ENCODE measurements at places on chromosomes 5 and 9.
A peak's percentile ranks its signal among the peaks of the same experiment; 100 is the strongest.

DNA sequence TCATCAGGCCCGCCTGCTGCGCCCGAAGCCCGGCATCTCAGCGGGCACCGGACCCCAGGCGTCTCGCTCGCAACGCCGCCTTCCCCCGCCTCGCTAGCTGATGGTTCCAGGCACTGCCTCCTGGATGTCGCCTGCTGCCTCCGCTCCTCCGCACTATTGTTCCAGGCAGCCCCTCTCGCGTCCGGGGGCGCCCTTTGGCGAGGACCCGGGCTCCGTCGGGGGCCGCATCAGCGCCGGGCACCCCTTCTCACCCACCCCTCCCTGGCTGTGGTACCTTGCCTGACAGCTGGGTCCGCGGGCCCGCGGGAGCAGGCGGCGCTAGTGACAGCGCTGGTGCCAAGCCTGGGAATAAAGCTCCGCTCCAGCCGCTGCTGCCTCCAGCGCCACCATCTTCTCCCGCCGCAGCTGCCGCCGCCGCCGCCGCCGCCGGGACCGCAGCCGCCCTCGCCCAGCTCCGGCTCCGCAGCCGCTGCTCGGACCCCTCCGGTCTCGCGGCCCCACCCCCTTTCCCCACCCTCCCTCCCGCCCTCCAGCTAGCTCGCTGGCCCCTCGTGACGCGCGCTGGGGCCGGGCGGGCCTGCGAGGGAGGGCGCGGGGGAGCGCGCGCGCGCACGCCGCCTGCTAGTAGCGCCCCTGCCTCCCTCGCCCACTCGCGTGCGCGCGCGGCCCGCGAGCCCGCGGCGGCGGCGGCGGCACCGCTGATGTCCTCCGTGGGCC lies at the start of gene APBA1:
APBA1 (minus strand) TSS at position 493 of the 717 bp plus-strand sequence.
- peak; percentile 53 for DNase-seq

DNA sequence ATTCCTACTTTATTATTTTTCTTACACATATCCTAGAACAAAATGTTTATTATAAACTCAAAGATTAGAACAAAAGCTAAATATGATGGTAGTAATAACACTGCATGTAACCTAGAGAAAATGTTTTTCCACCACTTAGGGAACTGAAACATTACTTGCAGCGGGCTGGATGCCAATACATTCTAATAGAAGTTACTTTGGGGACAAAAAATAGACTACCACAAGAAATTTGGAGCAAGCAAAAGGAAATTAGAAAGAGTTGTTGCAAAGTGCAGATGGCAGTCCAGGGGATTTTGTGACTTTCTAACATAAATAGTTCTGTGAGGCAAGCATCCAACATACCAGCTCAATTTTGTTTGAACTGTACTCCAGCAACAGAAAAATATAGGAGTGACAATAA lies 255.3 kb upstream of the GRIN3A start:
- DNase-seq = no peak

DNA sequence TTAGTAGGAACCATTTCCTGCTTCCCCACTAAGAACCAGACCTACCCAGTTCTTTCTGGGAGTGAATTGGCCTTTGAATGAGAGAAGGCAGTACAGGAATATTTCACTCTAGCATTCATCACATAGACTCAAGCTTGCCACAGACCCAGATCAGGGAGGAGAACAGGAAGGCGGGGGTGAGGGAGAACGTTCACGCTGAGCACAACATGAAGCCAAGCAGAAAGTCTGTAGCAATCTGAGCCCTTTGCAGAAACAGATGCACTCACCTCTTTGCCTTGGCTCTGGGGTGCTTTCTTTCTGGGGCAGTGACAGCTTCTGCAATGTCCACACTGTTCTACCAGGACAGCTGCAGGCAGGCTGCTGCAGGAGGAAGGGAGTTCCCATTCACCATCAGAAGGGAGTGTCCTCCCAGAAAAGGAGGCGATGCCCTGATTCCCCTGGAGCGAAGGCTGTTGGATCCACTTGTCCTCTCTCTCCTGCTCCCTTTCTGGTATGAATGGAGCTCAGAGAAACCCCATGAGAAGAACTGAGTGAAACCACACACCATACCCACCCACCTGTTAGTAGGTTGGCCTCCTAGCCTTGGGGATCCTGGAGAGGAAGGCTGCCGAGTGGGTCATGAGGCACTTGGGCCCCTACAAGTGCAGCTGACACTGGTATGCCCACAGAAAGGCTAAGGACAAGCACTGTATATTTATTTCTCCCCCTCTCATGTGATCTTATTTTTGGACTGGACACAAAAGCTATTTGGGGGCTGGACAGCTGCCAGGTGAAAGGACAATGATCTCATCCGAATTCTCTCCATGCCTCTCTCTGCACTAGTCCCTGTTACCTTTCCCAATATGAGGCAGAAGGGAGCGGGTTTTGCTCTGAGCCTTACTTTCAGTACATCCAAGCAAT lies 11.7 kb upstream of the FGF1 start:
- DNase-seq = no peak

DNA sequence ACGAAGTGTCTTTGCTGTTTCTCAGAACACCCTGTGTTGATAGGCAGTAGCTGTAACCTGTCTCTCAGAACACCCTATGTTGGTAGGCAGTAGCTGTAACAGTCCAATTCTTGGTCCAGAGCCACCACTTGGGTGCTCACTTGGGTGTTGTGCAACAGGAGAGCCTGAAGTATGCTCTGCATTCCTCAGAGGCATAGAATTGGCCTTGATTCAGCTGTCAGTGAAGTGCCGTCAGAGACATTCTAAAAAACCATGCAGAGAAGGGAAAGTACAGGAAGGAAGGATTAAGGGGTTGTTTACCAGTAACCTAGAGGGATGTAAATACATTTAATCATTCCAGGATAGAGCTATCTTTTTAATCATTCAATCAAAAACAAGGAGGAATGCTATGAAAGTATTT lies 231.2 kb downstream of the ARRDC3 start:
- DNase-seq = no peak

DNA sequence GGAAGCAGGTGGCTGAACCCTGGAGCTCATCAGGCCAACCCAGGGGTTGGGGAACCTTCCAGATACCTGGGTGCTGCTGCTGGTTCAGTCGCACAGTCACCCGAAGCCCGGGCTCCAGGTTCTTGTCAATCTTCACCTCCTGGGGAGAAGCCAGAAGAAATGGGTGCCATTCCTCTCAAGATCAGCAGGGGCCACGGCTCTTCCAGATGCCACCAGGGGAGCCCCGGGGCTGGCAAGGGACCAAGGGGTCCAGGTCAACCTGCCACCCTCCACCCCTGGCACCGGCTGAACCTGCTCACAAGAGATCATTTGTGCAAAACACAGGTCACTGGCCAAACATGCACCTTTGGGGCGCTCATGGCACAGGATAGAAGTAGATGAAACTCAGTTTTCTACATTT lies 4.7 kb downstream of the SPOUT1 start:
- DNase-seq = no peak

DNA sequence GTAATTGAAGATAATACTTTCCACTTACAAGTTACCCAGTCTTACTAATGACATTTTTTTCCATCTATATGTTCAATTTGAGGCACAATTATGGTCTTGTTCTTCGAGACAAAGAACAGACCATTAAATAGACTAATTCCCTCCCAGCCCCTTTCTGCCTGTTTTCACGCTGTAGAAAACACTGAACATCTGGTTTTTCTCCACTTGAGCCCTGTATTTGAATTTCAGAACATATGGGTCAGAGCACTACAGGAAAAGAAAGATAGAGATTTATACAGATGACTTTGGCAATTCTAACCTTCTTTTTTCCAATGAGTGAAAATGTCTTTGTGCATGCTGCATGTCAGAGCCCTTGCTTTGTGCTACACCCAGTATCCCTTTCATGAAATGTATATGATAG lies 506.9 kb downstream of the LRRC70 start:
- no peak for DNase-seq

GRCh38 chr9:129682381-129682780 lies 16.9 kb downstream of the PRRX2 start:
- no peak for DNase-seq

DNA sequence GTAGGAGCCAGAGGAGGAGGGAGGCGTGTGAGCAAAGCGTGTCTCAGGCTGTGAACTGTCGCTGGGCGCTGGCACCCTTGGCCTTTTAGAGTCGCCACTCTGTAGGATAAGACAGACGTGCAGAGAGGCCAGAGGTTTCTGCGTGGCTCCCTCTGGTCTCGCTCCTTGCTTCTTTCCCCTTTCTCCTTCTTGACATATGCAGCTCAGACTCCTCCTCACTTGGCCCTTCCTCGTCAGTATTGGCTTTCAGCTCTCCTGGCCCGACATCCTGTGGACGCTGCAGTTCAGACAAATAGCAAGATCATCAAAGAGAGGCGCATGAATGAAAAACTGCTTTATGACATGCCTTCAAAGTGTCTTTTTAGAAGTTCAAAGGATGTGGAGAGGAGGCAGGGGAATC lies 116.8 kb upstream of the SPRY4 start:
- peak; percentile 5 for DNase-seq

- DNase-seq = no peak
Measured at GRCh38 chr5:143251946-143252345, 151.5 kb downstream of the NR3C1 start.

- DNase-seq = no peak
Measured at GRCh38 chr9:20191228-20191840, 402.5 kb upstream of the SLC24A2 start.

DNA sequence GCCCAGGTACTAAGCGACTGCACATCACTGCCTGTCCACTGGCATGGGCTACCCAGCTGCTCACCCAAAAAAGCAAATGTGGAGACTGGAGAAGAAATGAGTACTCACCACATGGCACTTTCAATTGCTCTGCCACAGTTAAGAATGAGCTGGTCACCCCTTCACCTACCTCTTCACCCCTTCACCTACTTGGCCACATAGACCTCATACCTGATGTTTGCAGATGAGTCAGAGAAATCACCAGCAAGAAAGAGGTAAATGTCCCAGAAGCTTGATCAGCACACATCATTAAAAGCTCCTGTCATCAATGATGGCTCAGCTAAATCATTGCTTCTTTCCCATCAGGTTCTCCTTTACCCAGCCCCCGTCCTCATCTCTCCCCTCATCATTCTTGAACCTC lies 7.6 kb upstream of the PRUNE2 start:
- DNase-seq = no peak

DNA sequence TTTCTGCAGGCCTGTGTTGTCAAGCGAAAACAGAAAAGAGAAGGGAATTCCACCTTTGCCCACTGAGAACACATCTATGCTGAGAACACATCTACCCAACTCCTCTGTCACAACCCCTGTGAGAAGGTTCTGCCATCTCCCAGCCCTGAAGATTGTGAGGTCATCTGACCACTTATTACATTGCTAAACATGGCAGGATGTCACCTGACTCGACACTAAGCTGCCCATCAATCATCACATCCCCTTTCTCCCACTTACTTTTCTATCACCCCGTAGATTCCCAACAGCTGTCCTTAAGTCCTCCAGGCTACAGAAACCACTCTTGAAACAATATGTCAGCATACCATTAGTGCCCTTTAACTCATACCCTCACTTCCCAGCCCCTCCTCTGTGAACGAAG lies 64.2 kb upstream of the PRSS3 start:
- DNase-seq = no peak

DNA sequence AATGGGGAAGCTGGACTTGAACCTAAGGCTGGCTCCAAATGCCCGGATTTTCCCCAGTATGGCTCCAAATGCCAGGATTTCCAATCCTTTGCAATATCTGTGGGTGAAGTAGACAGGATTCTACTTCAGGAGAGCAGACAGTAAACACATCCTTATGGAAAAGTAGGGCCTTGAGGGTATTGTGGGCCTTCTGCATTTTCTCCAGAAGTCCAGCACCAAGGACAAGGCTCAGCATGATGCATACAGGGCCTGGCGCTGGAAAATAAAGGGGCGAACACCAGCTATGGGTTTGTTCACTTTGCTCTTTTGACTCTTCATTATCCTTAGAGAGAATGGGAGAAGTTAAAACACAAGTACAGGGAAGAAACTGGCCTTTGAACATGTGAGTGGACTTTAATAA lies 347.5 kb downstream of the SEMA5A start:
- DNase-seq = no peak

GRCh38 chr9:87609002-87609401 lies 111.3 kb downstream of the DAPK1 start:
- DNase-seq = no peak

- no peak for DNase-seq
Measured at GRCh38 chr9:13322828-13323550, 43.5 kb upstream of the MPDZ start.

GRCh38 chr5:32490972-32491557 lies 46.5 kb upstream of the ZFR start:
- no peak for DNase-seq

DNA sequence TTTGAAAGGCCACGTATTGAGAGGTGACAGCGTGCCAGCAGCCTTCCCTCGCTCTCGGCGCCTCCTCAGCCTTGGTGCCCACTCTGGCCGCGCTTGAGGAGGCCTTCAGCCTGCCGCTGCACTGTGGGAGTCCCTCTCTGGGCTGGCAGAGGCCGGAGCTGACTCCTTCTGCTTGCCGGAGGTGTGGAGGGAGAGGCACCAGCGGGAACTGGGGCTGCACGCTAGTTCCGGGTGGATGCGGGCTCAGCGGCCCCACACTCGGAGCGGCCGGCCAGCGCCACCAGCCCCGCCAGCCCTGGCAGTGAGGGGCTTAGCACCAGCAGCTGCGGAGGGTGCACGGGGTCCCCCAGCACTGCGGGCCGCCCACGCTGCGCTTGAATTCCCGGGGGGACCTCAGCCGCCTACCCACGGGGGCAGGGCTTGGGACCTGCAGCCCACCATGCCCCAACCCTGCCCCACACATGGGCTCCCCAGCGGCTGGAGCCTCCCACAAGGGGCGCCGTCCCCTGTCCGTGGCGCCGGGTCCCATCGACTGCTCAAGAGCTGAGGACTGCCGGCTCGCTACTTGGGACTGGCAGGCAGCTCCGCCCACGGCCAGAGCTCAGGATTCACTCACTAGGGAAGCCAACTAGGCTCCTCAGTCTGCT lies 4.4 kb upstream of the OTULINL start:
- no peak for DNase-seq

- DNase-seq = no peak
Measured at GRCh38 chr5:61346511-61346910, 14.5 kb downstream of the ZSWIM6 start.

- DNase-seq = no peak
Measured at GRCh38 chr5:176608142-176608705, 1.7 kb downstream of the GPRIN1 start.

- peak; percentile 42 for DNase-seq
Measured at GRCh38 chr5:84274585-84275468, 109.9 kb downstream of the EDIL3 start.
